ENCODE measurements at places on chromosomes 7 and 10.

- no peak for DNase-seq
Measured at GRCh38 chr10:102783568-102783967, 39.8 kb downstream of the WBP1L start.

GRCh38 chr7:94348142-94348541, 46.6 kb upstream of the COL1A2 start:
- DNase-seq = no peak

- no peak for DNase-seq
Measured at GRCh38 chr10:91391920-91392319, 18.2 kb upstream of the HECTD2 start.

- DNase-seq = no peak
Measured at GRCh38 chr7:5222841-5223411, 32.9 kb downstream of the WIPI2 start.

DNA sequence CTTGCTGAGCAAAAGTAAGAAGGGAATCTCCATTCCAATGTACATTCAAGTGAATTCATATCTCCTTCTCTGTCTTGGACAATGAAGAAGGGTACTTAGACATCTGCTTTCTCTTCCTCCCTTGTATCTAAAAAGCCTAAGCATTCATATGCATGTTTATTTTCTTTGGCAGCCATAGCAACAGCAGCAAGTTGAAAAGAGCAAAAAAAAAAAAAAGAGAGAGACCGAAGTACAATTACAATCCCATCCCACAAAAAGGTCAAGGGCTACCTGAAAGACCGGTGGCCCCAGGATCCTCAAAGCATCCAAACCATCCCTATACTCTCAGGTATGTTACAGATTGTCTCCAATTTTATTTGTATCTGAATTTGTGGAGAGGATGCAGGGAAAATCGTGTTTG, 4.1 kb downstream of the OR2F1 start:
- DNase-seq = no peak
